ENCODE measurements at places on chromosomes 6 and 20.

GRCh38 chr20:62366370-62367135, 559 bp downstream of the LAMA5 start:
- DNase-seq = no peak

DNA sequence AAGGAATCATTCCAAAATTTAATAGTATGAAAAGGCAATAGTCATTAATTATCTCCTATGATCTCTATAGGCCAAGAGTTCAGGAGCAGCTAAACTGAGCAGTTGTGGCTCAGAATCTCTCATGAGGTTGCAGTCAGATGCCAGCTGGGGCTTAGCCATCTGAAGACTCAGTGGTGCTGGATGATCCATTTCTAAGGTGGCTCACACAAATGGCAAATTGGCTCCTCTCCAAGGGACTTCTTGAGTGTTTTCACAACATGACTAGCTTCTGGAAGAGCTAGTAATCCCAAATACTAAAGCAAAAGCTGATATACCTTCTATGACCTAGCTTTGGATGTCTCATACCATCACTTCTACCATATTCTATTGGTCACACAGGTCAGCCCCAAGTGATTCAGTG, 104.2 kb downstream of the HAO1 start:
- no peak for DNase-seq

DNA sequence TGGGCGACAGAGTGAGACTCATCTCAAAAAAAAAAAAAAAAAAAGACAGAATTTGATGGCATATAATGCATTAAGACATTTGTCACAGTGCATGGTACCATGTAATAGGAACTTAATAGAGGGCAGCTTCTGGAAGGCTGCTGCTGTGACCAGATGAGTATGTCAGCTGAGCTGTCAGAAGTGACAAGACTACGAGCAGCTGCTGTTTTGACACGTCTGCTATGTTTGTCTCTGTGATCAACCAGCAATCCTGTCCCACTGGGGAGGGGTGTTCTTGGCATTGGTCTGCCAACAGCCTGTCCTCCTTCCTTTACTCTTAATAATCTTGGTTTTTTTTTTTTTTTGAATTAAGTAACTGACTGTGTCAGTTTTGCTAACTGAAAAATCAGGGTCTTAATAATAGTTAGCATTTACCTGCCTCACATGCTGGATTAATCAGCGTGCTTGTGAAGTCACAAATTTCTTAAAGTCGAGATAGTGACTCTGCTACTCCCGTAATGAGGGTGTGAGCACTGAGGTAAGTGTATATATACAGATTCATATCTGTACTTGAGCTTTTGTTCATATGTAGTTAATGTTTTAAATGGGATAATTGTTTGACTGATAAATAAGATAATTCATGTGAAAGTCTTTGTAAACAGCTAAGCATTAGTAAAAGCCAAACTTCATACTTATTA, 152.4 kb downstream of the BMP2 start:
- no peak for DNase-seq

- DNase-seq = no peak
These were observed 35.3 kb downstream of the YTHDF1 start for GRCh38 chr20:63180569-63181185.

DNA sequence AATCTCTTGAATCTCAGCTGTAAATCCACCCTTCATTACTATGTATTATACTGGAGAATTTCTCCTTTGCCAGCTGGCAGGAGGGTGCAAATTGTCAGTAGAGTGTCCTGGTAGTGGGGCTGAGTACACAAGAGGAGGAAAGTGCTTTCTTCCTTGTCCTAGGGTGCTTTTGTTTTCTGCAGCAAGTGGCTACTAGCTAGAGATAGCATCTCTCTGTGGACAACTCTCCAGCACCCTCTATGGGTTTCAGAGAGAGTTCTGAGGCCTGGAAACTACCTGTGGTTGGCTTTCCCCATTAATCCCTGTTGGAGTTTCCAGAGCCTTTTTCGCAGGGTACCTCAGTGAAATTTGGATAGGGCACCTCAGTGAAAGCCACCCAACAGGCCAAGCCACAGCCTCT, 422.5 kb upstream of the RGS17 start:
- no peak for DNase-seq
